Hematopoietic multipotent progenitor cell treated with erythropoietin and hydrocortisone succinate and interleukin-3 and kit ligand, for 17 days (in vitro differentiated cells): ENCODE measurements at places on chromosomes 5 and 9.
A peak's percentile ranks its signal among the peaks of the same experiment; 100 is the strongest.

- DNase-seq: no peak
Measured at GRCh38 chr9:27329291-27329690, 32.3 kb upstream of the EQTN start.

DNA sequence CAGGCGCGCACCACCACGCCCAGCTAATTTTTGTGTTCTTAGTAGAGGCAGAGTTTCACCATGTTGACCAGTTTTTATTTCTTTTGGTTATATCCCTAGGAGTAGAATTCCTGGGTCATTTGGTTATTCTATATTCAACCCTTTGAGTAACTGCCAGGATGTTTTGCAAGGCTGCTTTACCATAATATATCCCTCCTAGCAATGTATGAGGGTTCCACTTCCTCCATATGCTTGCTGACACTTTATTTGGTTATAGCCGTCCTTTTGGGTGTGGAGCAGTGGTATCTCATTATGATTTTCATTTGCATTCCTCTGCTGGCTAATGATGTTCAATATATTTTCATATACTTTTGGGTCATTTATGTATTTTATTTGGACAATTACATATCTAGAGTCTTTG is 81.2 kb downstream of the RAB24 start:
- DNase-seq: no peak

GRCh38 chr5:74082512-74083055 is 456.6 kb downstream of the ARHGEF28 start:
- no peak for DNase-seq

DNA sequence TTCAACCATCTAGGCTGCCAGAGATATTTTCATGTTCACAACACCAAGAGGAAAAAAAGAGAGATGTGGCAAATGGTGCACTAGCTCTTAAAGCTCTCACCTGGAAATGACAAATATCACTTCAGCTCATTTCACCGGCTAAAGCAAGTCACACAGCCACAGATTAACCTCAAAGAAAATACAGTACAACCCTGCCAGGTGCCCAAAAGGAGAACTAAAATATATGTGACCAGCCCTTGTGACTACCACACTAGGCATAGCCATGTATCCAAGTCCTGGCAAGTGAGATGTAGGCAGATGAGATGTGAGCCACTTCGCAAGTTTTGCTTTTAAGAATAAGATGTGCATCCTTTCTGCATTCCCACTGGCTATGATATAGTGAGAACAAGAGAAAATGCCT is 41.4 kb downstream of the AGTPBP1 start:
- no peak for DNase-seq

- DNase-seq: no peak
Measured at GRCh38 chr5:27011274-27011673, 27.1 kb downstream of the CDH9 start.

GRCh38 chr5:80592105-80592504 is 22.0 kb upstream of the ANKRD34B start:
- no peak for DNase-seq

GRCh38 chr9:136761545-136761981 is 2.8 kb downstream of the LCN15 start:
- DNase-seq: no peak

DNA sequence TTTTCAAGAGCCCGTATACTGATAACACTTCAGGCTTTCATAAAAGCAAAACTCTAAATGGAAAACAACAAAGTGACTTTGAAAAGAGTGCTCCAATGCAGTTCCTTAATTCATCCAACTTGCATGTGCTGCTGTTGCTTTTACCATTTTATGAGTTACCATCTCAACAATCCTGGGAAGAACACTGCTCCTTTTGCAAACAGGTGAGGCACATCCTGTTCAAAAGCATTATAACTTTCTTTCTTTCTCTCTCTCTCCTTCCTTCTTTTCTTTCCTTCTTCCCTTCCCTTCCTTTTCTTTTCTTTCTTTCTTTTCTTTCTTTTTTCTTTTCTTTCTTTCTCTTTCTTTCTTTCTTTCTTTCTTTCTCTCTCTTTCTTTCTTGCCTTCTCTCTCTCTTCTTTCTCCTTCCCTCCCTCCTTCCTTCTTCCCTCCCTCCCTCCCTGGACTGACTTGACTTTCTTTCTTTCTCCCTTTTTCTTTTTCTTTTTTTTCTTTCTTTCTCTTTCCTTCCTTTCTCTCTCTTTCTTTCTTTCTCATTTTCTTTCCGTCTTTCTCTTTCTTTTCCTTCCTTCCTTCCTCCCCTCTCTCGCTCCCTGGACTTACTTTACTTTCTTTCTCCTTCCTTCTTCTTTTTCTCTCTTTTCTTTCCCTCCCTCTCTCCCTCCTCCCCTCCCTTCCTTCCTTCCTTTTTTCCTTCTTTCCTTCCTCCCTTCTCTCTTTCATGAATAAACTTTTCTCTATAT is 11.2 kb upstream of the PARP8 start:
- no peak for DNase-seq

DNA sequence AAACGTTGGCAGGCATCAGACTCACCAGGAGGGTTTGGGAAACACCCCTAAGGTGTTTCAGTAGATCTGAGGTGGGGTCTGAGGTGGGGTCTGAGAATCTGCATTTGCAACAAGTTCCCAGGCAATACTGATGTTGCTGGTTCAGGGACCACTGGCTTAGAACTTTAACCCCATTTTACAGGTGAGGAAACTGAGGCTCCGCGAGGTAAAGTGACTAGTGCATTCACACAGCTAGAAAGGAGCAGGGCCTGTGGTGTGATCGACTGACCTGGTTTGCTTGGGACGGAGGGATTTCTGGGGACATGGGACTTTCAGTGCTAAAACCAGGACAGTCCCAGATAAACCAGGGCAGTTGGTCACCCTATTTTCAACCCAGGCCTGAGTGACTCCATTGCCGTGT is 81.4 kb upstream of the ZNF618 start:
- DNase-seq: no peak

GRCh38 chr9:124258607-124259157 is 933 bp downstream of the NEK6 start:
- no peak for DNase-seq

GRCh38 chr5:1192971-1193590 is 8.3 kb upstream of the SLC6A19 start:
- DNase-seq: no peak

GRCh38 chr9:131178382-131178781 is 53.0 kb downstream of the NUP214 start:
- DNase-seq: peak; percentile 79

- DNase-seq: no peak
Measured at GRCh38 chr5:29150840-29151239, 2042.6 kb upstream of the CDH6 start.

DNA sequence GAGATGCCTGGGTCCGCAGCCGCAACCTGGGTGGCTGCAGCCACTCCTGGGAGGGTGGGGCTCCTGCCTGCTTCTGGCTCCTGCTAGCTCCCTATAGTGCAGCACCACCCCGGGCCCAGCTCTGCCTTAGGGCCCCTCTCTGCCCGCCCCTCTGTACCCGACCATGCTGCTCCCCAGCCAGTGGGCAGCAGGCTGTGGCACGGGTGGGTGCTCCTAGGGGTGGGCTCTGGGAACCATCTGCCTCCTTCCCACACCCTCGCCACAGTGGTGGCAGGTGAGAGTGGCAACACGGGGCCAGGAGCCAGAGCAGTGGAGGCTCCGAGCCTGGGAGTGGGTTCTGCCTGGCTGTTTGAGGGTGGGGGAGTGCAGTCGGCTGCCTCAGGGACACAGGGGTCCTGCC is 7.8 kb upstream of the MTMR12 start:
- DNase-seq: no peak

- DNase-seq: no peak
Measured at GRCh38 chr5:125597338-125597737, 825.9 kb upstream of the GRAMD2B start.

- DNase-seq: no peak
Measured at GRCh38 chr5:1244976-1245375, 19.8 kb downstream of the SLC6A18 start.

- DNase-seq: no peak
Measured at GRCh38 chr5:93399675-93400074, 181.3 kb downstream of the NR2F1-AS1 start.

DNA sequence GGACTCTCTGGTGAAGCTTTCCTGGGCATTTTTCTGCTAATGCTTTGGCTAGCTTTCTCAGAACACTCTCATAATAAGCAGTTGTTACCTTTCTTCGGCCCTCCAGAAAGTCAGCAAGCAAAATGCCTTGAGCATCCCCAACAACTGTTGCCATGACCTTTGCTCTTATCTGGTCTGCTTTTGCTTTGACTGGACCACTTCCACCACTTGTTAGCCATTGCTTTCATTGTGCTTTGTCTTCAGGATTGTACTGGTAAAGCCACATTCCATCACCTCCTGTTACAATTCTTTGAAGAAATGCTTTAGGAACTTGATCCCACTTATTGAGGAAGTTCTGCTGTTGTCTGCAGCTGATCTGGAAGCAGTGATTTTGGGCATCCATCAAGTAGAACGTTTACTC is 35.7 kb downstream of the RAD50 start:
- no peak for DNase-seq

DNA sequence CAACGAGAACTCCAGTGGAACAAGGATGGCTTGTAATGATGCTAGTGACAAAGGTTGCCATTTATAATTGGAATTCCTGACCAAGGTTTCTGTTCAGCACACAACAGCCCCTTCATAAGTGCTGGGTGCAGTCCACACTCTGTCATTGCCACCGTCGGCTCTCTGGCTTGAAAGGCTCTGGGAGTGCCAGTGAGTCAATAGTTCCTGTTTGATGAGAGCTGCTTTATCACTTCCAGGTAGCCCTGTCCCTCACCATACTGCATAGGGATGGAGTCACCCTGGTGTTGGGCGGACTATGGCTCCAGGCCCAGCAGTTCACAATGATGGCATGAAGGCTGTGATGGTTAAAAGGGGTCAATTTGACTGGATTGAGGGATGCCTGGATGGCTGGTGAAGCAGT is 34.6 kb upstream of the SEMA4D start:
- no peak for DNase-seq

- DNase-seq: peak; percentile 58
Measured at GRCh38 chr5:112848116-112848811, 12.8 kb upstream of the SRP19 start.

DNA sequence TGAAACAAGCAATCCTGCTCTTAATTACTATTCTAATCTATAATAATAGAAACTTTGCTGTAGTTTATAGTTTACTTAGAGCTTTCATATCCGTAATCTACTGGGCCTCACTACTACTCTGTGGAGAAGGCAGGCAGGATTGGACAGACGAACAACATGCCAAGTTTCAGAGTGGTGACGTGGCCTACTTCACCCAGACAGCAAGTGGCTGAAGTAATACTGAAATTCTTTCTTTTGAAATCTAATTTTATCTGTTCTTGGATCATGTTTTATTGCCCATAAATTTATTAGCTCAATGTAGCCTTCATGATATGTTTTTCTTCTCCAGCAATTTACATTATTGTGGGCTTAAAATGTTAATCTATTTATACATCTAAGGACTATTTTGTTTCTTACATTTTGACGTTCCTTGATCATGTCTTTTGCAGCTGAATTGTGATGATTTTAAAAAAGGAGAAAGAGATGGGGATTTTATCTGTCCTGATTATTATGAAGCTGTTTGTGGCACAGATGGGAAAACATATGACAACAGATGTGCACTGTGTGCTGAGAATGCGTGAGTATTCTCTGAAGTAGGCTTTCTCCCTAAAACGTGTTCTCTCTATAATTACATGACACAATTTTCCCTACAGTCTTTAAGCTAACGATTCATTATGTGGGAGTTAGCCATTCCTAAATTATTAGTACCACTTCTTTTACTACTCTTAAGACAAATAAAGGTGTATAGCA is 22.4 kb downstream of the SPINK5 start:
- DNase-seq: no peak

DNA sequence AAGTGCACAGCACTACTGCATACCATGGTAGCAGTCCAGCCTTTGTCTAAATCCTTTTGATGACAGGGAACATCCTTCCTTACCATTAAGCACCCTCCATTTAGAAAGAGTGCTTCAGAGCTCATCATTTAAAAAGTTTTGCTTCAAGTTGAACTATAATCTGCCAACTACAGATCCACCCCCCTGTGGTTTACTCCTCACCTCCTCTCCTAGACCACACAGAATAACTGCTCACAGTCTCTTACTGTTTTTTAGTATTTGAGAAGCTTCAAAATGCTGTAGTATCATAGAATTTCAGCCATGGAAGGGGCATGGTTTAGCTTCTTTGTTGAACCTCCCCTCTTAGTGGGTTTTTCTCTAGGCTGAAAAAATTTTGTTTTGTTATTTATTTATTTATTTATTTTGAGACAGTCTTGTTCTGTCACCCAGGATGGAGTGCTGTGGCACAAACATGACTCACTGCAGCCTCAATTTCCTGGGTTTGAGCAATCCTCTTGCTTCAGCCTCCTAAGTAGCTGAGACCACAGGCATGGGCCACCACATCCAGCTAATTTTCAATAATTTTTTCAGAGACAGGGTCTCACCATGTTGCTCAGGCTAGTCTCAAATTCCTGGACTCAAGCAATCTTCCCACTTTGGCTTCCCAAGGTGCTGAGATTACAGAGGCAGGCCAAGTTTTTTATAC is 384.3 kb upstream of the RFX3 start:
- DNase-seq: no peak

GRCh38 chr9:126328407-126328806 is 1.8 kb downstream of the MVB12B start:
- DNase-seq: no peak

- DNase-seq: no peak
Measured at GRCh38 chr5:102889033-102889432, 133.9 kb downstream of the PAM start.

DNA sequence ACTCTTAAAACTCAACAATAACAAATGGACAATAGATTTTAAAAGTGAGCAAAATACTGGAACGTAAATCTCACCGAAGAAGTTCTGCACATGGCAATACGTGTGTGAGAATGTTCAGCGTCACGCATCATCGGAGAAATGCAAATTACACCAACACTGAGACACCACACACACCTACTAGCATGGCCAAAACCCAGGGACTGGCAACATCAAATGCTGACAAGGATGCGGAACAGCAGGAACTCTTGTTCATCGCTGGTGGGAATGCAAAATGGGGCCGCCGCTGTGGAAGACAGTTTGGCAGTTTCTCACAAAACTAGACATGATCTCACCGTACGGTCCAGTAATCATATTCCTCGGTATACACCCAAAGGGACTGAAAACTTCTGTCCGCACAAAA is 21.6 kb upstream of the CLPTM1L start:
- no peak for DNase-seq

GRCh38 chr5:96718635-96719077 is 56.5 kb downstream of the CAST start:
- no peak for DNase-seq
